ENCODE measurements at places on chromosomes 11 and 22.

GRCh38 chr11:105573091-105573490 lies 36.8 kb upstream of the GRIA4 start:
- no peak for DNase-seq

DNA sequence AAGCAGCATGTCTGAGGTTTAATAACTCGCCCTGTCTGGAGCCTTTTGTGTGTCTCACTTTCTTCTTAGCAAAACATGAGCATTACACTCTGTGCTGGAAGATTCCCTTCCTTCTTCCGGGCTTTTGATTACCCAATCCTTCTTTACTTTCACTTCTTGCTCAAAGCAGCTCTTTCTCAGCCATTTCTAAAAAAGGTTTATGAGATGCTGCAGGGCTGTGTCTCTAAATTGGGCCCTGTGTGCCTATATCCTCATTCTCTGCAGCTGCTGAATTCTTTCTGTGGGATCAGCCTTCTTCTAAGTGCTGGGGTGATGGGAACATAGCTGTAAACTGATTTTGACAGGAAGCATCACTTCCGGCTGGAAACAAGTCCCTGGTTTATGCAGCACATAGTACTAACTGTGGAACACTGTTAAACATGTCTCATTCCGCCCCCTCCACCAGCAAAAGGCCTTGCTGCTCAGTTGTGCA lies 71.8 kb downstream of the PIWIL4 start:
- no peak for DNase-seq

GRCh38 chr11:24046731-24047130 lies 450.1 kb upstream of the LUZP2 start:
- no peak for DNase-seq

DNA sequence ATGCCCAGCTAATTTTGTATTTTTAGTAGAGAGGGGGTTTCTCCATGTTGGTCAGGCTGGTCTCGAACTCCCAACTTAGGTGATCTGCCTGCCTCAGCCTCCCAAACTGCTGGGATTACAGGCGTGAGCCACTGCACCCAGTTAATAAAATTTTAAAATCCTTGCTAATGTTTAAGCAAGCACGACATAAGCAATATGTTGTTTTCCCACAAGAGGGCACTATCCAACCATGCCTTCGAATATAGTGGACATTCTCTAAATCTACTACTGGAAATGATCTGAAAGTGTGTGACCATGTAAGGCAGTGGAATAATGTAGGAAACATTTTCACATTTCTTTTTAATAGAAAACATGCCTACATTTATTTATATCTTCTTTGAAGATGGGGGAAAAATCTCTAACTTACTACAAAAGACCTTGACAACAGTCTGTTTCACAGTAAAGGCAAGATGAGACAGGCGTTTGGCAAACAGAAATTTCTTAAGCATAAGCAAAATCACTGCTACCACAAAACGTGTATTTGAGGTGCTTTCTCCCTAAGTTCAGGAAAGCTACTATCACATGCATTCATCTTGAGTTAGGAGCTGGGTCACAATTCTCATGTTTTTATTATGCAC lies 38.2 kb downstream of the PITPNB start:
- DNase-seq = no peak

DNA sequence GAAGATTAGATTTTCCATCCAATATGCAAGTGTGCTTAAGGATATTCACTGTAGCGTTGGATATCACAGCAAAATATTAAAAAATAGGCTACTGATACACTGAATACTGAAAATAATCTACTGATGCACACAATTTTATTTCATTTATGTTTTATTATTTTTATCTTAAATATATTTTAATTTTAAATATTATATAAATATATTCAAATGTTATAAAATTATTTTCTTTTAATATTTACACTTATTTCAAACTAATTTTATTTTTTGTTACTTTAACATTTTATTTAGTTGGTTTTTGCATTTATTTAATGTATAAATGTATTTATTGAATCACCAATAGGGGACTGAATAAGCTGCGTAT lies 12.3 kb downstream of the MMP3 start:
- no peak for DNase-seq

- DNase-seq = no peak
Measured at GRCh38 chr11:44747836-44748235, 21.1 kb downstream of the TSPAN18 start.

DNA sequence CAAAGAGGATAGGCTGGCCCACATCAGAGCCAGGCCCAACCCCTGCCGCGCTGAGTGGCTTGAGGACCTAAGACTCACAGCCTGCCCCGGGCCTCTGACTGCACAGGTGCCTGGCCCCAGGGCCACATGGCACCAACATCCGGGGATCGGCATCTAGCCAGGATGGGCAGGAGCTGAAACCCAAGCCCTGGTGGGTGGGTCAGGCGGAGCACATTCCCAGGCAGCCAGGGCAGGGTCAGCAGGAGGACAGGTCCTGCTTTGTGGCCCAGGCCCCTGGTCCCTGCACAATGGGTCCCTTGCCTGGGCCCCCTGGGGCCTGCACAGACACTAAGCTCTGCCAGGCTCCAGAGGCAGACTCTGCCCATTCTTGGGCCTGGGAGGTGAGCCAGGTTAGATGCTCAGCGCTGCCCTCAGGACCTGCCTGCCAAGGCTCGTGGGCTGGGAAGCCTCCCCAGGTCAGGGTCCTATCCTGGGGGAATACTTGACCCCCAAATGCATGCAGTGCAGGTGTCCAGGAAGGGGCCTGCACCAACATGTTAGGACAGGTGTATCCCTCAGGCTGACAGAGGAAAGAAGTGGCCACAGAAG lies 33.5 kb downstream of the ARVCF start:
- no peak for DNase-seq

GRCh38 chr11:1834779-1835670 lies at the start of gene SYT8:
Gene SYT8 (plus strand): TSS chr11:1834990. CDS start chr11:1835106, 116 bp downstream.
- DNase-seq = no peak

GRCh38 chr11:57941875-57942274 lies 81.8 kb upstream of the OR9Q1 start:
- no peak for DNase-seq

DNA sequence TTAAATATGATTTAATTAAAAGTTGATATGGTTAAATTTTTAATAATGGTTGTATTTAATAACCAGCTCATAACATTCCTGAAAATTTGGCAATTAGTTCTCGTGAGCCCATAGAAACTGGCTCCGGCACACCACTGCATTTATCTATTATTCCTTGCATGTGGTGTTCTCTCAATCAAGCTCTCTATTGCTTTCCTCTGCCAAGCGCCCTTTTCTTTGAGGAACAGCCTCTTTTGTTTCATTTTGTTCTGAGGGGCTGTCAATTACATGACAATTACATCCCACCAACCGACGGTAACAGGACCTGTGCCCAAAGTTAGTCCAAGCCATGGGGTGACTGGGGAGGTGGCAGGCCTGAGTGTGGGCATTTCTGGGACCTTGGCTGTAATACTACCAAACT lies 8.1 kb downstream of the C11orf91 start:
- no peak for DNase-seq

DNA sequence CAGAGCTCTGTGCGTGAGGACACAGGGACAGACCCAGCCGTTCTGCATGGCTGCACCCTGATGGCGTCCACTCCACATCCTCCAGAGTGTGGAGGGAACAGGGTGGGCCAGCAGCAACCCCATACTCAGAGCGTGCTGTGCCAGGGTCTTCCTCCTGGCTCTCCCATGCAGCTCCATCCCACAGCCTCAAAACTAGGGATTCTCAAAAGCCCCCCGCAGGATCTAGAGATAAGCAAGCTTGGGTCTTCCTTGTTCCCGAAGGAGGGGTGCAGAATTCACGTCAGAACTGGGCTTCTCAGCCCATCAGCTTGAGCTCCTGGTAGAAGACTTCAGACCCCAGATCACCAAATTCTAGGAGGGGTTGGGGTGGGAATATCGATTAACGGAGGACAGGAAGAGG lies 858.8 kb downstream of the TBC1D22A start:
- no peak for DNase-seq

- DNase-seq = no peak
Measured at GRCh38 chr11:61059260-61059752, 43.0 kb upstream of the CD5 start.

DNA sequence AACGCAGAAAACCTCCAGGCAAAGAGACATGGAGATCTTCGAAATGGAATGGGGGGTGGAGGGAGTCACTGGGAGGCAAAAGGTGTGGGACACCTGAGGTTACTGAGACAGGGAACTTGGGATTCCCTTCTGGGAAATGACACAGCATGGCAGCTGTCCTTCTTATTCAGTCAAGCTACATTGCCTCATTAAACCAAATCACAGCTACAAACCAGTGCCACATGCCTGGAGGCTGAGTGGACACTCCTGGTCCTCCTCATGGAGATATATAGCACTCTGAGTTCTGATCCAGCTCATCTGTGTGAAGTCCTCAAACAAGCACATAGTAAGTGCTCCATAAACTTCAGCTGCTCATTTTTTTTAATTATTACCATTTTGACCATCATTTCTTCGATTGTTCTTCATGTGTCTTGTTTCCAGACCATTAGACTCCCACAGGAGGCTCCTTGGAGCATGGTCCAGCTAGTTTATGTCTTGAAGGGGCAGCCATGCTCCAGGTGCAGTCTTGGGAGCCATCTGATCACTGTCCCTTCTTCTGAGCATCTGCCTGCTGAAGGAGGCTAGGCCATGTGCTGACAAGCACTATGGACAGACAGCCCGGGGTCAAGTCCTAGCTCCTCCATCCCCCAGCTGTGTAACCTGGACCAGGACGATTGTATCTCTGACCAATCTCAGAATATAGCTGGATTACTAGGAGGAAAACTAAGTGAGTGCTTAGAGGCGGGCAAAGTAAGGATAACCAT lies 9.7 kb upstream of the FXYD2 start:
- no peak for DNase-seq

- DNase-seq = no peak
Measured at GRCh38 chr11:14448240-14448639, 51.4 kb downstream of the COPB1 start.

GRCh38 chr22:35318346-35319215 lies 18.9 kb downstream of the TOM1 start:
- no peak for DNase-seq

- no peak for DNase-seq
Measured at GRCh38 chr11:33116535-33116934, 44.7 kb downstream of the CSTF3 start.

GRCh38 chr22:38311323-38311620 lies 6.0 kb downstream of the CSNK1E start:
- DNase-seq = no peak

DNA sequence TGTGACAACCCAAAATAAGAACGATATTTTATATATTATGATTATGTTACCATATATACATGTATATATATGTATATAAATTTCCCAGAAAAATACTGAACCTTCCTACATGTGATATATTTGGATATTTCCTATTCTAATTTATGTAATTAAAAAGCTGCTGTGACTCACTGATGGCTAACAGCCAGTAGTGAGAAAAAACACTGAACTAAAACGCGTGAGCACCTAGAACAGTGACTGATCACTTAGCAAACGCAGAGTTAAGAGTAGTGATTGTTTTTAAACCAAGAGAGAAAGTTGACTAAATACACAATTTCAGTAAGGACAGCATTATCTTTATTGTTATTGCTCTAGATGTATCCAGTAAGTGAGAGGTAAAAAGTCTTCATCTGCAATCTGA lies 213.8 kb downstream of the TMEM135 start:
- no peak for DNase-seq

DNA sequence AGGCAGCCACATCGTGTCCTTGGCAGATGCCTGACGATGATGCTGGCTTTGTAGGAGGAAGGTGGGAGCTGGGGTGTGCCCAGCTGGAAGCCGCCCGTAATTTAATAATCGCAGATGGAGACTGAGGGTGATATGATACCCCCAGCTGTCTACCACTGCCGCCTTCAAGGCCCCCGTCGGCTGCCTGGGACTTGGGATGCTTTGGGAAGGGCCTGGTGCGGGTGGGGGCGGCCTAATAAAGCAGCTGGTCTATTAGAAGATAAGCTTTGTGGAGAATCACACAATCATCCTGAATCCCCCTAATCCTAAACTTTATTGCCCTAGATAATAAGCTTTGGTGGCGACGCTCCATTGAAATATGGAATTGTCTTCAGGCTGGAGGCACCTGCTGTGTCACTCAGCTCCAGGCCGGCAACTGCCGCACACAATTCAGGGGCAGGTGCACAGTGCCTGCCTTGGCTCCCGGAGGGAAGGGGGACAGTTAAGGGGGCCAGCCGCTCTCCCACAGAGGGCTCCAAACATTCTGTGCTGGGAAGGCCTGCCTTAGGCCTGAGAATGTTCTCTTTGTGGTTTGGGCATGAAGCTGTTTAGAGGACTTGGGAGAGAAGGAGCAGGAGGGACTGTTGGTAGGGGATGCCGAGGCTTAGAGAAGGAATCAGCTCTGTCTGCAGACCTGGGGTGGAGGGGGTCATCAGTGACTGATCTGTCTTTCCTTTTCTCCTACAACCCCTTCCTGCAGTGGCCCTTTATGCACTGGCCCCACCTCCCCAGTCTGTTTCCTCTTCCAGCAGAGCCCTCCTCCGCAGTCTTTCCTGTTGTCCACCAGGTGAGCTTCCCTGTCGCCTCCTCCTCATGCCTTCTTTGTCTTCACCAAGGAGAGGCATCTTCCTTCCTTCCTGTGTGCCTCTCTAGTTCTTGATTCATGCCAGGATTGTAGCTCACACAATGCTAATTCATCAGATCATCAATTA lies 65.3 kb downstream of the ARL14EP start:
- no peak for DNase-seq

GRCh38 chr11:134072844-134073243 lies 4.0 kb downstream of the JAM3 start:
- DNase-seq = peak; percentile 10

DNA sequence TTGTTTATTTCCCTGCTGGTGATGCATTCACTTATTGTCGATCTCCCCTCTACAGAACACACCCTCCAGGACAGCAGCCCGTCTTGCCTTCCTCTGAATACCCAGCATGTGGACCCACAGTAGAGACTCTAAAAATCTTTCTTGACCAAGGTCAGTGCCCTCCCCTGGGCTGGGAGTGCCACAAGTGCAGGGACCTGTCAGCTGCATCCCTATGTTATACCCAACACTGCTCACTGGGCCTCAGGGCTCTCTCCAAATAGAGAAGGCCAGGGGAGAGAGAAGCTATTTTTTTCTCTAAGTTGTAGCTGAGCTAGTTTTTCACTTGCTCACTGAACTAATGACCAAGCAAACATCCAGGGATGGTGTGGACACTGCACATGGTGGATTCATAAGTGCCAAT lies 9.8 kb downstream of the KCNJ1 start:
- no peak for DNase-seq

DNA sequence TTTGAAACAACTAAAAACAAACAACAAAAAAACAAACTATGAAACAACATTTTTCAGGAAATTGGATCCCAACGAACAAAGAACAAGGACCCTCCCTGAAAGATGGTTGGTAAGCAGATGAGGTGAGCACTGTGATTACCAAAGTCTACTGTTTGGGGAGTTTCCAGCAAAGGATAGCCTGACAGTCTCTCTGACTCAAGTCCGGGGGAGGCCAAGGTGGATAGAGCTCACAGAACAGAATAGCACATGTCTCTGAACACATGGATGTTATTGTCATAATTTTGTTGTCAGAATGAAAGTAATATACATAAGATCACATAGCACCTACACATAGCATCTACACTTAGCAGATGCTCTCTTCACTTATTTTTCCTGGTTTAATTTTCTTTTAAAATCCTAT lies 501.3 kb upstream of the TENM4 start:
- DNase-seq = no peak
